ENCODE measurements at places on chromosomes 1 and 21.

DNA sequence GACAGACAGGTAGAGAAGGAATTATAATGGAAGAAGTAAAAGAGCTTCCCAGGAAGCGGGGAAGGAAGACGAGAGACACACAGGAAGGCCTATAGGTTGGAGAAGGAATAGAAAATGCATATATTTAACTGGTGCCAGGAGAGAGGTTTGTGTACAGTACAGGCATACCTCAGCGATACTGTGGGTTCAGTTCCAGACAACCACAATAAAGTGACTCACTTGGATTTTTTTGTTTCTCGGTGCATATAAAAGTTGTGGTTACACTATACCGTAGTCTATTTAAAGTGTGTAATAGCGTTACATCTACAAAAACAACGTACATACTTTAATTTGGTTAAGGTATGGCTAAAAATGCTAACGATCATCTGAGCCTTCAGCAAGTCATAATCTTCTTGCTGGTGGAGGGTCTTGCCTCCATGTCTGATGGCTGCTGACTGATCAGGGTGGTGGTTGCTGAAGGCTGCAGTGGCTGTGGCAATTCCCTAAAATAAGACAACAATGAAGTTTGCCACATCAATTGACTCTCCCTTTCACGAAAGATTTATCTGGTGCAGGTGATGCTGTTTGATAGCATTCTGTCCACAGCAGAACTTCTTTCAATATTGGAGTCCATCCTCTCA lies 16.0 kb downstream of the YARS1 start:
- DNase-seq, result no peak

DNA sequence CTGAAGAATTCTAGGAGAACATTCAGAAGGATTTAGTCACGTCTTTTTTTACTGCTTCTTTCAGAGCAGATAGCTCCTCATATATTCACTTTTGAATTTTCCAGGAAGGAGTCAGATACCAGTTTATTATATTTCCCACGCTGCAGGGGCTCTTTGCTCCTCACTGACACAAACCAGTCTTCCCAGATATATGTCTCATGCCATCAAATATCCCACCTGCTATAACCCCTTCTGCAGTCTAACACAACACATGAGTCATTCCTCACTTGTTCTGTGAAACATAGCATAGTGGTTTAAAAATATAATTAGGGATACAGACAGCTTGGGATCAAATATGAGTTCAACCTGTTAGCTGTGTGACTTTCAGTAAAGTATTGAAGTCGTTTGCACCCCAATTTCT lies 251.7 kb upstream of the DPYD start:
- DNase-seq, result no peak

GRCh38 chr1:18932387-18932786 lies 24.1 kb downstream of the IFFO2 start:
- no peak for DNase-seq

DNA sequence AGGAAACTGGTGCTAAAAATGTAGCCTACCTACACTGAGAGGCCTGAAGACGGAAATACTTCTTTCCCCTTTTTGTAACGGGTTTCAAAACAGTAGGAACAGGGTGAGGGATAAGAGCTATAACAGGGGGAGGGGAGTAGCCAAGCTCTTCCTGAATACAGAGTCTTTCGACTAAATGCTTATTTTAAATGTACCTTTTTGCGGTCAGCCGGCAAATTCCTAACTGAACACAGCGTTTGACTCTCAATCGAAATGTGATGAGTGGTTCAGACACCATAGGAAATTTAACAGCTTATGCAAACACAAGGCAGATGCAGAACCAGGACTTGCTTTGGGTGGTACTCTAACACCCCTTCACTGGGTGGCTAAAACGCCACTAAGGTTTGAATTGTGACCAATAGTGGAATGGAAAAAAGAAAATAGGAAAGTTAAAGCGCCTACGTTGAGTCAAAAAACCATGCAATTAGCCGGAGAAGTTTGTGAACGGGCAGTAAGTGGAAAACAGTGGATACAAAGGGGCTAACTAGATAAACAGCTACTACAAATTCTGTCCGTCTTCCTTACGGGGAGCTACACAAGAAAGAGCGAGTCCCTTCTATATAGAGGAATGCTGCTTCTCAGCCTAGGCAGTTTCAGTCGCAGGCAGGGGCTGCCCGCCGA lies 1.7 kb downstream of the EGLN1 start:
- DNase-seq, result no peak

- DNase-seq, result no peak
These were observed 188.8 kb downstream of the TNR start for GRCh38 chr1:175554586-175554985.

GRCh38 chr1:214280386-214281020 lies 456 bp upstream of the SMYD2 start:
- no peak for DNase-seq

- DNase-seq, result no peak
These were observed 83.6 kb downstream of the LRRC8D start for GRCh38 chr1:89904219-89904980.

GRCh38 chr1:244384066-244384465 lies 67.6 kb downstream of the ADSS2 start:
- no peak for DNase-seq

DNA sequence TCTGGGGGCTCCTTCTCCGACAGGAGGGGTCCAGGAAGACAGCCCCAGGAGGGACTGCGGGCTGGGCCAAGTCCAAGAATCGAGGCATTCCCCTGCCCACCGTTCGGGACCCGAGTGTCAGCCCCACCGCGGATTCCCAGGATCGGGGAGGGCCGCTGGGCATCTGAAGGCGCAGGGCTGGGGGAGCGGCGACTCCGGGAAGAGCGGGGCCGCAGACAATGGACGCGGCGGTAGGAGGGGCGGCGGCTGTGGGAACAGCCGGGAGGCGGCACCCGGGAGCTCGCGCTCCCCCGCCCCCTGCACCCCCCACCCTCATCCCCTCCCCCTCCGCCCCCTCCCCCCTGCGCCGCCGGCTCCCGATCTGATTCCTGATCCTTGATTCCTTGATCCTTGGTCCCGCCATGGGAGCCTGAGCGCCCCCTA lies at the start of gene VANGL2:
TSS of gene VANGL2 (plus strand) at position 342 of the 423 bp plus-strand sequence. CDS start 15,274 bp downstream, outside the sequence.
- no peak for DNase-seq

- DNase-seq, result no peak
These were observed 329.4 kb downstream of the AGBL4 start for GRCh38 chr1:49694251-49694827.

DNA sequence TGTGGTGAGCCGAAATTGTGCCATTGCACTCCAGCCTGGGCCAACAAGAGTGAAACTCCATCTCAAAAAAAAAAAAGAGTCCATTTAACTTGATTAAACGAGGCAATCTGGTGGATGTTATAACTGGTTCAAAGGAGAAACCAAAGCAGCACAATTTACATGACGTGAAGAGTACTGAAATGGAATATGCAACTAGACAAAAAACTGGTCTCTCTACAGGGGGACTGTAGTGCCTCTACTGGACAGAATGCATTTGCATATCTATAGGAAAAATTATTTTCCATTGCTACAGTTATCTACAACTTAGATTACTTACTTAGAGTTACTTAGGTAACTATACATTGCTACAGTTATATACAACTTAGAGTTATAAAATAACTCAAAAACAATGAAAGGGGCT lies 2.7 kb upstream of the CAPN2 start:
- no peak for DNase-seq

DNA sequence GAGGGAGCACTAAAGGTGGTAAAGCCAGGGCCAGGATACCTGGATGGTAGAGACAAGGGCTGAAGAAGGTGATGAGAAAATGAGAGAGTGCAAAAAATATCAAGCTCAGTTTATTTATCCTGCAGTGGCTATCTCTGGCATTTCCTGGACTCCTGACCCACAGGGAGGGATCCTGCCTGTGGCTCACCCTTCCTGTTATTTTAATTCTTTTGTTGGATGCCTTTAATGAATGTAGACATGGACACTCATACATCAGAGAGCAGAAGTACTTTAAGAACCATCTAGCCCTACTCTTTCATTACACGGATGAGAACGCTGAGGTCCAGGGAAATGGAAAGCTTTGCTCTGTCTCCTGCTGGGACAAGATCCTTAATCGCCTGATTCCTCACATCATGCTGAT lies 20.6 kb downstream of the JUN start:
- no peak for DNase-seq

DNA sequence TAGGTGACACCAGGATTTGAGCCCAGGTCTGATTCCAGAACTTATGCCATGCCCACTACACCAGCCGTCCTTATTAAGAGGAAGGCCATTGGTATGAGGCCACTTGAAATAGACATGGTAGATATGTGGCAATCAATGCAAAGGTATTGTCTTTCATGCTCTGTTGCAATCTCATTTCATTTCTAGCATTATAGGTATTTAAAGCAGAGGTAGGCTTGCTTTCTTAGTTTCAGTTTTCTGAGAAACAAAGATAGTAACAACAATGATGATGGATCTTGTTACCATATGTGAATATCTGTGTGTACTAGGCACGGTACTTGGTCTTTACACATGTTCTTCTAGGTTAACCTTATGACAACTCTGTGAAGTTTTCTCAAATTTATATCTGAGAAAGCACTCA lies 113.1 kb downstream of the FGGY start:
- no peak for DNase-seq

DNA sequence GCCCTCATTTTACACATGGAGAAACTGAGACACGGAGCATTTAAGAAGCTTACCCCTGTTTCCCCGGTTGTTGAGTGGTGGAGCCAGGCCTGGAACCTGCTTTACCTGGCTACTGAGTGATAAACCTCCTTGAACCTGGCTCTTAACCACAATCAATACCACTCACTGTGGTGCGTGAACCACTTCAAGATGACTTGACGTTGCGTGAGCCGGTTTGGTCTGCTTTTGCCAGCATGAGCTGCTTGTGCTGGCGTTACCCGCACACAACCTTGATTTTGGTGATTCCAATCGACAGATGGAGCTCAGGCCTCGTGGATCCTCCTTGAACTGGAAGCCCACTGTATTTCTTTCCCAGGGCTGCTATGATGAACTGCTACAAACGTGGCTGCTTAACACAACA lies 6.1 kb upstream of the TINAGL1 start:
- no peak for DNase-seq

DNA sequence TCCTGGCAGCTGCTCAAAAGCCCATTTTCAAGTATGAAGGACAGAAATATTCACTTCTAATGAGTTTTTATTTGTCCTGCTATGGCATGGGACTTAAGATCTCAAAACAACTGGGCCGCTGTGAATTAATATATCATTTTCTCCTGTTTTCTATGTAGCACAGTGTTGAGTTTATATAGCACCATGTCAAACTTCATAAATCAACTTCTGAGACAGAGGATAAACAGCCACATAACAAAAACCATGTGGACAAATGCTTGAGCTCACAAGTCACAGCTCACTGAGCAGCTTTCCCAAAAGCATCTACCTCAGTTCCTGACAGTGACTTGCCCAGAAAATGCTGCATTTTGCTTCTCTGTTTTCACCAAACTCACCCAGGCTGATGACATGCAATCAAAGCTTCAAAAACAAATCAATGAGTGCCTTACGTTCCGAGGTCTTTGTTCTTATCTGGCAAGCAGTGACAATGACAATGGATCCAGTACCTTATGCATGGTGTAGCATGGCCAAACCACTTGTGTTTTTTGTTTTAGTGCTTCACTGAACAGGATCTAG lies 722.6 kb downstream of the LRRIQ3 start:
- no peak for DNase-seq

- DNase-seq, result no peak
These were observed 4.5 kb downstream of the IRF2BP2 start for GRCh38 chr1:234605399-234605982.

- DNase-seq, result no peak
These were observed 265.7 kb upstream of the C1orf174 start for GRCh38 chr1:4165686-4166300.

DNA sequence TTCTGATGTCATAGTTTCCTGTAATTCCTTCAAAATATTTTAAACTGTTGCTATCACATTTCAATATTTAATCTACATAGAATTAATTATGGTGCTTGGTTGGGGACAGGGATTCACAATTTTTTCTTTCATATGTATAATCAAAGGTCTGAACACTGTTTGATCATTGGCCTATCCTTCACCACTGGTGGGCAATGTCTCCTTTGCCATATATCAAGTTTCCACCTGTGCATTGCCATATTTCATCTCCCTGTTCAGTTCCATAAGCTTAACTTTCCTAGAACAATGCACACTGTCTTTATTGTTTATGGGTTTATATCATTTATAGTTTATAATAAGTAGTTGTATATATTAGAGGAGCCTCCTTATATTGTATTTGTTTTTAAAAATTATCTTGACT lies 374.9 kb upstream of the PTBP2 start:
- DNase-seq, result no peak

DNA sequence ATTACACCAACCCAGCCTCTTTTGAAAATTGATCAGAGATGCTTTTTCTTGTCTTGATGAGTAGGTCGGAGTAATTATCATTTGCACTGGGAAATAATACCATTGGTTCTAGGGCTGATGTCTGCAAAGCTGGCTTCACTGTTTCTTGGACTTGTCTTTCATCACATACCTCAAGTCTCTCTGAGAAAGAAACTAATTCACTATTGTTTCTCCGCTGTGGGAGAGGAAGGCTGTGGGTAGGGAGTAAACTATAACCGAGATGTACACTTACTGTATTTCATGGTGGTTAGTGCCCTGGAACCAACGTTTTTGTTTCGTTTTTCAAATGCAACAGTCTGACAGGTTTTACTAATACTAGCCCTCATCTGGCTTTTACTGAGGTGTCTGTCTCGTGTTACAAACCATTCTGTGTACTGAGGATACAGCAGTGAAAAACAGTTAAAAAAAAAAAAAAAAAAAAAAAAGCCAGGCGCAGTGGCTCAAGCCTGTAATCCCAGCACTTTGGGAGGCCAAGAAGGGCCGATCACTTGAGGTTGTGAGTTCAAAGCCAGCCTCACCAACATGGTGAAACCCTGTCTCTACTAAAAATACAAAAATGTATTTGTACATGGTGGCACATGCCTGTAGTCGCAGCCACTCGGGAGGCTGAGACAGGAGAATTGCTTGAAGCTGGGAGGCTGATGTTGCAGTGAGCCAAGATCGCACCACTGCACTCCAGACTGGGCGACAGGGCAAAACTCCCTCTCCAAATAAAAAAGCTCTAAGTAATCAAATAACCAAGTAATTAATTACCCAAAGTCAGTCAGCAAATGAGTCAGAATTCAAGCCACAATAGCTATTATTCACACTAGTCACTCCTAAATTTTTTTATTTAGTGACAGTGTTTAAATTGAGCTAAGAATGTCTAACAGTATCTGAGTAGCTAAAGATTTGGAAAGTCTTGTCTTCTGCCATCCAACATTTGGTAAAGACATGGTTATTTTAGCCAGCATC lies 23.3 kb downstream of the TOMM20 start:
- DNase-seq, result no peak

- no peak for DNase-seq
These were observed 201.0 kb upstream of the MAP1LC3C start for GRCh38 chr1:242199776-242200458.

DNA sequence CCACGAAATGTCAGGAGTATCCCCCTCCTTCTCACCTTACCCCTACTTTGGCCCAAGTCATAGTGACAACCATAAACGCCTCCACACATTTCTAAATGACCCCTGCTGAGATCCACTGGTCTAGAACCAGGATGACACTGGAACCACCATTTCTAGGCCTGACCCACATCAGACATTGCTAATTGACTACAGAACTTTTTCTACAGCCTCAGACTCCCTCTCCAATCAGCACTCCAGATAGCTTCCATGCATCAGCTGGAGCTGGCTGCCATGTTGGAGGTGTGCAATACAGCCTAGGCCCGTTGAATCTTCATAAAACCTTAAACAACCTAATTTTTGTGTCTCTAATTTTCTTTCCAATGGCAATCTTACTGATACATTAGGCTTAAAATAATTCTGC lies 18.6 kb downstream of the TCEA3 start:
- DNase-seq, result no peak

- DNase-seq, result no peak
These were observed 150.8 kb upstream of the PTGFR start for GRCh38 chr1:78340006-78340405.

- DNase-seq, result no peak
These were observed 490.1 kb upstream of the LRRC7 start for GRCh38 chr1:69077633-69078032.
